ENCODE measurements at places on chromosomes 12 and 14.
A peak's percentile ranks its signal among the peaks of the same experiment; 100 is the strongest.

- no peak for DNase-seq
Measured at GRCh38 chr14:92287987-92288386, 35.0 kb upstream of the SLC24A4 start.

GRCh38 chr12:119096429-119097202 lies 82.1 kb upstream of the HSPB8 start:
- DNase-seq = no peak

DNA sequence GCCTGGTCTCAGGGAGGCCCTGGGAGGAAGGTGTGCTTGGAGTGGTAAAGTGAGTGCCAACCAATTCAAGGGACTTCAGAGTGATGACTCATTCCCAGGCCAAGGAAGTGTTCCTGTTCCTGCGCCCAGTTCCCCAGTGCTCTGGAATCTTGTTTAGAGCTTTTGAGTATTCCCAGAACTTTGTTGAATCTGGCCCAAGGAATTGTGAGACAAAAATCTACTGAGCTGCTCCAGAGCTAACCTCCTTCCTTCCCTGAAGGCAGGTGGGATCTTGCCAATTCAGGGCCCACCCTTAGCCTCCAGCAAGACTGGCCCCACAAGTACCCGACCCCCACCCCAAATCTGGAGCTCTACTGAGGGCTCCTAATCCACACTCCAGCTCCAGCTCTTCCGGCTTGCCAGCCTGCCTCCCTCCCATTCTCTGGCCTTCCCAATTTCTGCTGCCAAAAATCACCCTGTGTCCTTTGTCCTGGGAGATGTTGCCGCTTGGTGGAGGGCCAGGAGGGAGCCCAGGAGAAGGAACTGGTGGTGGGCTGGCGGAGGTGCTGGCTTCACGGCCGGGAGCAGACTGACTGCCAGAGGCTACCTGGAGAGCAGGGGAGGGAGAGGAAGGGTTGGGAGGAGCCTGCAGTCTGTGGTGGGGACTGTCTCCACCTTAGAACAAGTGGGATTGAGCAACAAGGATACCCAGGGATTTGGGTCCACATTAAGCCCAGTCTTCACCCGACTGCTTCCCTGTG lies 2.0 kb upstream of the ATN1 start:
- DNase-seq = peak; percentile 85

DNA sequence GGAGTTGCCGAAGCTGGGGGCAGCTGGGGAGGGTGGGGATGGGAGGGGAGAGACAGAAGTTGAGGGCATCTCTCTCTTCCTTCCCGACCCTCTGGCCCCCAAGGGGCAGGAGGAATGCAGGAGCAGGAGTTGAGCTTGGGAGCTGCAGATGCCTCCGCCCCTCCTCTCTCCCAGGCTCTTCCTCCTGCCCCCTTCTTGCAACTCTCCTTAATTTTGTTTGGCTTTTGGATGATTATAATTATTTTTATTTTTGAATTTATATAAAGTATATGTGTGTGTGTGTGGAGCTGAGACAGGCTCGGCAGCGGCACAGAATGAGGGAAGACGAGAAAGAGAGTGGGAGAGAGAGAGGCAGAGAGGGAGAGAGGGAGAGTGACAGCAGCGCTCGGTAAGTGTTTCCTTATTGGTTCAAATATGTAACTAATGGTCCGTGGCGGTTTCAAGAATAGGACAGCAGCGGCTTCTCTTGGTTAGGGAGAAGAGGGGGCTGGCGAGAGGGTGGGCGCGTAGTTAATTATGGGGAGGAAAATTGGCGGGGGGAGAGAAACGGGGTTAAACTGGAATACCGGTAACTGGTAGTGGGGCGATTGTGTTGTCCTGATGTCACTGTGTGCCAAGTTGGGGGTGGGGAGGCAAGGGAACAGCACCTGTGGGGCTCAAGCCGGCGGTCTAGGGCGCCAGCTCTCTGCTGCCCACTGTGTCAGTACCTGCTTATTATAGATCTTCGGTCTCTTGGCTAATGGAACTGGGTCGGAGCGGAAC lies 8.4 kb downstream of the HOXC8 start:
- no peak for DNase-seq

- peak; percentile 95 for DNase-seq
Measured at GRCh38 chr14:75069121-75069810, at the start of gene ZC2HC1C. Gene ZC2HC1C, plus strand, starts transcription at chr14:75069641. Its CDS starts 933 bp downstream, at chr14:75070574.

DNA sequence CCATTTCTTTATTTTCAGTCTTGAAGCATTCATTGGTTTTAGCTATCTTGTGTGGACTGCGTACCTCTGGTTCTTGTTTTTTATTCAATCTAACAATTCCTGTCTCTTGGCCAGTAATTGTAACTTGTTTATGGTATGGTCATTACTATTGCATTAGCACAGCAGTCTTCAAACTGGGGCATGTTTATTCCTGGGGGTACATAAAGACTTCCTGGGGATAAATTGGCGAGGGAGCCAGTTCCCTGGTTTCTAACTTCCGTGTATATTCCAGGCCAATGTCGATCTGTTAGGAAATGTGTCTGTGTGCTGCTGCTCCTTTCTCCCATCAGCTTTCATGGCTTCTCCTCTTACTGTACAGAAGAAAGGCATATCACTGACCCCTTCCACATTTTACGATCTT lies 13.7 kb upstream of the EVL start:
- no peak for DNase-seq

DNA sequence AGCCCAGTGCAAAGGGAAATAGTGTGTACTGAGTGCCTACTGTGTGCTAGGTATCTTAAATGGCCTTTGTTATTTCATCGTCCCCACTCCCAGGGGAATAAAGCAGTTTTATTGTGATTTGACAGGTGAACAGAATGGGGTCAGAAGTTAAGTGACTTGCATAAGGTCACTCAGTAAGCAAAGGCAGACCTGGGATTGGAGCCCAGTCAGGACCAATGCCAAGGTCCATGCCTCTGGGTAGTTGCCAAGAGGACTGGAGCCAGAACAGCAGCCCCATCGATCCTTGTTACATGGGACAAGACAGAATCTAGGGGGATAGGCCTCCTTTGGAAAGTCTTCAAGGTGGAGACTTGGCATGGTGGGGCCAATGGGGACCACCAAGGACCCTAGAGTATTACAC lies 227.4 kb upstream of the PWP1 start:
- no peak for DNase-seq

Data from left colon (tissue), 2 donors.